ENCODE measurements at places on chromosomes 1 and 21.

DNA sequence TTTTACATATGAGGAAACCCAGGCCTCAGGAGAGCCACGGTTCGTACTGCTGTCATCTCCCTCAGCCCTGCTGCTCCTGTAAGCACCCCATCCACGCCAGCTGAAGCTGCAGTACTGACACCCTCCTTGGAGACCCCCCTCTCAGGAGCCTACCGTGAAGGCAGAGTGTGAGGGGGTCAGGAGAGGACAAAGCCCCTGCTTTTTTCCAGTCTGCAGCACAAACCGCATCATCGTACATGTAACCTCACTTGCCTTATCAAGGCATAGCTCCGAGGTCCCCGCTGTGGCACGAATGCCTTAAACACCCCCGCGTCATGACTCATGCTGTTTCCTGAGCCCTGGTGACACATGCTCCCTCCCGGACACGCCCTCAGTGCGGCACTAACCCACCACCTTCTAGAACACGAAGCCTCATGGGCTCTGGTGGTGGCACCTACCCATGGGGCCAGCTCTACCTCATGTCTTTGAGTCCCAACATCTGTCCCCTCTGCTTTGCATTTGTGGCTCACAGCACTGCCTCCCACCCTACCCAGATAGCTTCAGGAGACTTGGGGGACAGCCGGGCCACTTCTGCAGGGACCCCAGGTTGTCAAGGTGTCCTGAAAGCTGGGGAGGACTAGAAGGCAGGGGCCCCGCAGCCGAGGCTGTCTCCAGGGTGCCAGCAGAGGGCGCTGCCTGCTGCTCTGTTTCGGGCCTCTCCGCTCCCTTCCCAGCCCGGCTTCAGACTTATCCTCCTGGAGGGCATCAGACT, 4.9 kb downstream of the SH3BGRL3 start:
- peak; percentile 26 for DNase-seq

DNA sequence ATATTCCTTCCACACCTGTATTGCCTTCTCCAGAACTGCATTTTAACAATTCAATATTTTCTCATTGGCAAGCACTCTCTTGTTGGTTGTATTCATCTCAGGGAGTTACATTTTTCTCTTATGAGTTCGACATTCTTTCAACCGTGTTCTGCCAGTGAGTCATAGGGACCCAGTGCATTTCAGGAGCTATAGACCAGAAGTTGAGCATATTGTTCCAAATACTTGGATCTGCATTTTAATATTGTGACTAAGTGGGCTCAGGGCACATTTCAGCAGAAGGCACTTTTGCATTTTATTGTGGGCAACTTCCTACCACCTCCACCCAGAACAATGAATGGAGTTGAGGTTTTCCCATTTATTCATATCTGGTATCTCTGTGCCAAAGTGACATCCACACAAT, 132.8 kb downstream of the TNFSF18 start:
- no peak for DNase-seq

DNA sequence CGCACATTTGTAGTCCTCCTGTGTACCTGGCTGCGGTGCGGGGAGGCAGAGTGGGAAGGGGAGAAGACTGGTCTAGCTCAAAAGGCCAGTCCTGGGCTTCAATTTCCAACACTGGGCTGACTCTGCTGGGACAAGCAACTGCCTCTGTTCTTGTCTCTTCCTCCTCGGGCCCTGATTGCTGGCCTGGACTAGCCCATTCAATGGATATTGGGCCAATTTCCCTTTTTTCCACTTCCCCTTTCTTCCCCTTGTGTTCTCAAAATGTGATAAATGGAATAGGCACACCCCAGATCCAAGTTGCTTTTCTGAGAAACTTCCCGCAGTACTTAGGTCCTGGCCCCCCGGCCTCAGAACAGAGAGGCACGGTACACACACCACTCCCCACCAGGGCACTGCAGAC, 48.2 kb downstream of the SPSB1 start:
- no peak for DNase-seq

DNA sequence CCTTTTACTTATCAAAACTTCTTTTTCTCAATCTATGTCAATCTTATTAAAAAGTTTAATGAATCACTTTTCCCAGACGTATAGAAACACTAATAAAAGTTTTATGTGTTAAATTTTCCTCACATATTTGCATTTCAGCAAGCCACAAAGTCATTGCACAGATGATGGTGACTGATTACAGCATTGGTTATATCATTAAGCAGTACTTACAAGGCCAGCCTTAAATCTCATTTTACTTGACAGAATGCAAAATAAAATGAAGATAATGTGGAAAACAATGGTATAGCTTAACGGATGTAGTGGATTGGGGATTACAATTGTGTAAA, 39.5 kb downstream of the TMEM200B start:
- no peak for DNase-seq
